ENCODE measurements at places on chromosomes 6 and 20.
A peak's percentile ranks its signal among the peaks of the same experiment; 100 is the strongest.

DNA sequence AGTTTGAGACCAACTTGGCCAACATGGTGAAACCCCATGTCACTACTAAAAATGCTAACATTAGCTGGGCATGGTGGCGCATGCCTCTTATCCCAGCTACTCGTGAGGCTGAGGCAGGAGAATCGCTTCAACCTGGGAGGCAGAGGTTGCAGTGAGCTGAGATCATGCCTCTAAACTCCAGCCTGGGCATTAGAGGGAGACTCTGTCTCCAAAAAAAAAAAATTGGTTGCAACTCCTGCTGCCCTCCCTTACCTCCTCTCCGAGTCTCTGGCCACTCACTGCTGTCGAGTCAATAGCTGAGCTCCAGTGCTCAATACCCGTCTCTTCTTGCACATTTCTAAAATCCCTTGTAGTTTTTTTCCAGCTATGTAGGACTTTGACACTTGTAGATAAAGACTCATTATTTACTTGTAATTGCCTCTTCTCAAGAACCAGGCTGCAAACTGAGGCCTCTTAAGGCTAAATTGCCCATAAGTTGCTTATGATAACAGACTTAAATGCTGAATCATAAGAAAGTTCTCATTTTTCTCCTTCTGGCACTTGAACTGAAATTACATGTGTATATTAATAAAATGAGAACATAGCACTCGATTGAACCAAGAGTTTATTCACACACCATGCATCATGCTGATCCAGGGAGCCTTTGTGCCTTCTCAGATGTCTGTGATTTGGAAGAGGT is 13.8 kb downstream of the HECA start:
- DNase-seq = no peak

GRCh38 chr6:34572021-34572420 is 15.9 kb upstream of the SPDEF start:
- DNase-seq = no peak

DNA sequence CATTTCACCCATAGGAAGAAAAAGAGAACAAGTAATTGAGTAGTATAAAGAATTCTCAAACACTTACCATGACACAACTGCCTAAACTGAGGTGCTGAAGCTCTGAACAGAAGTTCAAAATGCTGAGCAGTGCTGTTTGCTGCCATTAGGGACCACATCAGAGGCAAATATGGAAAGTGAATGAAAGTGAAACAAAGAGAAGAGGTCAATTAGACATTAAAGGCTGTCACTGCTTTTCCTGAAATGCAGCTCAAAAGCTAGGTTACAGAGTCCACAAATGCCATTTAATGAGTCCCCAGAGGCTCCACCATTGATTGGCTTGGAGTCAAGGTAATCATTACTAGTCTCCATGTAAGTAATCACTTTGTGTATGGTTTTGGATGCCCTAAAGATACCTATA is 46.1 kb downstream of the POU3F2 start:
- DNase-seq = no peak

GRCh38 chr20:10218536-10219451 is at the start of gene SNAP25:
Gene SNAP25, plus strand, starts transcription at chr20:10218830. Its CDS starts 56,662 bp downstream, at chr20:10275492.
- DNase-seq = peak; percentile 77

DNA sequence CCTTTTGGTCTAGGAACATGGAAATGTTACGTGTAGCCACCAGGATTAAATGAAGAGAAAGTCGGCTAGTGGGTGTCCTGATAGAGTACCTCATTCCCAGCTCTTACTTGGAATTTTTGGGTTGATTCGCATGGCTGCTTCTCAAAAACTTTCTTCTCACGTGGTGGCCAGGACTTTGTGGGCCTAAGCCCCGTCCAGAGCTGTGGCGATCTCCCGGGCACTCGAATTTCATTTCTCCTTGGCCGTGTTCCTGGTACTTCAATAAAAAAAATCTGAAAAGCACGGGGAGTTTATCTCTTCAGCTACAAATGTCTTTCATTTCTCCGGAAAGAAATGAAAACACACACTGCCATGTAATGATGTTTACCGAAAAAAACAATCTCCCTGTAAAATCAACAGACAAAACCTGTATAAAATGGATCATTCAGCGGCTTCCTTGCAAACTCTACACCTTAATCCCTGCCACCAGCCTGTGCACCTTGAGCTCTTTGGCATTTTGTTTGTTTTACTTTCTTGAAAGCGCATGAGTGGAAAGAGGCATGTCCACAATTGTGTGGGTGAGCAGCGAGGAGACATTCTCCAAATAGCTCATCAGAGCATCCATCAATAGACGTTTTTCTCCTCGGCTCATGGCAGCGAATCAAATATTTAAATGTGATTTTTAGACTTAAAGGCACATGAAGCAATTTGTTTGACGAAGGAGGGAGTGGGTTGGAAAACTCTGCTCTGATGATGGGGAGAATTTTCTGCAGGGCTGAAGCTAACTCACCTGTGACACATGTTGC is 173.1 kb downstream of the TFAP2C start:
- no peak for DNase-seq

DNA sequence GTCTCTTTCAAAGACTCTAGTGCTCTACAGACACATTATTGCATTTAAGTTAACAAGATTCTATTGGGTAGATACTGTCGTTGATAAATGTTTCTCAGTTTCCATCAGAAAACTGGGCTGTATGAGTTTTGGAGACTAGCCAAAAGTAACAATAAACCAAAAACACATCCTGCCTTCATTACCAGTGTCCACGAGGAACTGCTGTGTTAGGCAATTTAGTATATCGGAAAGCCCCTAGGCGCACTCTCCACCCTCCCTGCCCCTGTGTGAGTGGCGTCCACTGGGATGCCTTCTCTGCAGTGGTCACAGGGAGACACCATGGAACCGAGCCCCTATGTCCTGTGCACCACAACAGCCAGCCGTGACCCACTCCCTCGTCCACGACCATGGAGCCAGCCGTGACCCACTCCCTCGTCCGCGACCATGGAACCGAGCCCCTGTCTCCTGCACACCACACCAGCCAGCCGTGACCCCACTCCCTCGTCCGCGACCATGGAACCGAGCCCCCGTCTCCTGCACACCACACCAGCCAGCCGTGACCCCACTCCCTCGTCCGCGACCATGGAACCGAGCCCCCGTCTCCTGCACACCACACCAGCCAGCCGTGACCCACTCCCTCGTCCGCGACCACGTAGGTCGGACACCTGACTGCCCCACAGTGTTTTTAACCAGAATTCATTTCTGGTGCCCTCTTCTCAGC is 35.3 kb downstream of the DLL1 start:
- no peak for DNase-seq

DNA sequence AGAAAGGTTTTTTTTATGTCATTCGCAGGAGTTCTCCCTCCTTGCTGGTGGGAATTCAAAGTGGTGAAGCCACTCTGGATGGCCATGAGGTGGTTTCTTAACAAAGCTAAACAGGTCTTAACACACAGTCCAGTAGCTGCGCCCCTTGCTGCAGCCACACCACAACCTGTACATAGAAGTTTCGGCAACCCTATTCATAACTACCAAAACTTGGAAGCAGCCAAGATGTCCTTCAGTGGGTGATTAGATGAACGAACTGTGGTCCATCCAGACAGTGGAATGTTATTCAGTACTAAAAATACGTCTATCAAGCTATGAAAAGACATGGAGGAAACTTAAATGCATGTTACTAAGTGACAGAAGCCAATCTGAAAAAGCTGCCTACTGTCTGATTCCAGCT is 78.9 kb downstream of the FAM120B start:
- no peak for DNase-seq

GRCh38 chr6:90895299-90896074 is 308.6 kb upstream of the MAP3K7 start:
- no peak for DNase-seq
